A172 (cell line): ENCODE measurements at places on chromosomes 12 and 14. TPM values are rescaled to one million over a fixed set of nuclear protein-coding genes. Genes with fewer than 3 reads are reported as not detected.

The SPX gene
- total RNA-seq = 0.07 TPM in 1 of 2 replicates, not detected in the other

The ENDOU gene
- not detected in 2 replicates for total RNA-seq

The KERA gene
- not detected in 2 replicates for total RNA-seq

The FGF23 gene
- not detected in 2 replicates for total RNA-seq

The CMA1 gene
- not detected in 2 replicates for total RNA-seq

The KIF5A gene
- 0.36 and 0.67 TPM in 2 replicates for total RNA-seq

- no peak for DNase-seq
Observed at GRCh38 chr14:22194664-22195063, 394.4 kb downstream of the DAD1 start.

- DNase-seq = no peak
Observed at GRCh38 chr14:101082036-101082435, 178.5 kb upstream of the RTL1 start.

DNA sequence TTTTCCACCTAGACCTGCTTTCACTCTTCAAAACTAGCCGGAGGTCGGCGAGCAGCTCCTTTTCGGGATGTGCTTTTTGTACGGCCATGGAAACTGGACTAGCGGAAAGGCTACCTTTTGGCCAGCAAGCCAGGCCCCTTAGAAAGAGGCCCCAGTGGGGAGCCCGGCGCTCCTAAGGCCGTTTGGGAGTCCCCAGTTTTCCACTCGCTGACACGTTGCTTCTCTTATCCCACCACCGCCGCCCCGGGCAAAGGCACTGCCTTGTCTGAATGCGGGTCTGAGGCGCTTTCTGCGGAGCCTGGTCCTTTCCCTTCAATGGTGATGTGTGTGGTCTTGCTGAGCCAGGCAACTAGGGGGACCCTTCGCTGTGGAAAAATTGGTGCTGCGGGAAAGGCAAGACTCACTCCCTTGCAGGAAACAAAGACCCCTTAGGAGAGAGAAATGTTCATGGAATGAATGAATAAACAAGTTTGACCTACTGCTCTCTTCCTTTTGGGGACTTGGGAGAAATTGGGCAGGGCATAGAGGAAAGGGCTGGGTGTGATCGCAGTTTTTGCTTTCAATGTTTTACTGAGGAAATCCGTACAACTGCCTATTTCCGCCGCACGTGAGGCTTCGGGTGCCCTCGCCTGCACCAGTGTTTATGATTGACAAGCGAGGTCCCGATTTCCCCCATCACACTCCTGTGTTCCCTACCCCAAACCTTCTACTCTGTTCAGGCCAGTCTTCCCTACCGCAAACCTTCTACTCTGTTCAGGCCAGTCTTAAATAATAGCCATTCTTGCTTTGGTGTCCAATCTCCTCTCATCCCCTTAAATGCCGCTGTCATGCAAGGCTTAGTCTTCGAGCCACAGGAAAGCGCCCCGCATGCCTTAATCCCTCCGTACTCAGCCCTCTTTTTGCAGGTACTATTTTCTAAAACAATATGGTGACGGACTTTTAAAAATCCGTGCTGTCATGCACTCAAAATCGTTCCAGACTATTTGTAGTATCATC, 1.0 kb upstream of the SLC38A2 start:
- peak; percentile 30 for DNase-seq

- DNase-seq = no peak
Observed at GRCh38 chr14:61372842-61373555, 51.6 kb downstream of the PRKCH start.

DNA sequence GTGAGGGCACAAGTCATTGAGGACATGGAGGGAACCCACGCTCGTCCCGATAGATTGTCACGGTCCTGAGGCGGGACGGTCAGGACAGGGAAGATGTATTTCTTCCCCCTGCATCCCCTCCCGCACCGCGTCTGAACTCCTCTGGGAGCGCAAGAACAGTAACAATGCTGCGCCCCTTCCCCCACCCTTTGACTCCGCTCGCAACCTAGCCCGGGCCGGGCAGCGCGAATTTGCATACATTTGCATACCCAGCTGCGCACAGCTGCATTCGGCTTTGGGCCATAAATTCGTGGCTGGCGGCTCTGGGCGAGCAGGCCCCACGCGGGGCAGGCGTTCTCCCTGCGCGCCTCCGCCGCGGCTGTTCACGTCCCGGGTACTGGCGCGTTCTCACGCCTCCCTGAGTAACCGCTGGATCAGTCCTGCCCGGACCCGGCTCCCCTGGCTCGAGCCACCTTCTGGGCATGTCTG, 29.0 kb upstream of the SMUG1 start:
- no peak for DNase-seq

DNA sequence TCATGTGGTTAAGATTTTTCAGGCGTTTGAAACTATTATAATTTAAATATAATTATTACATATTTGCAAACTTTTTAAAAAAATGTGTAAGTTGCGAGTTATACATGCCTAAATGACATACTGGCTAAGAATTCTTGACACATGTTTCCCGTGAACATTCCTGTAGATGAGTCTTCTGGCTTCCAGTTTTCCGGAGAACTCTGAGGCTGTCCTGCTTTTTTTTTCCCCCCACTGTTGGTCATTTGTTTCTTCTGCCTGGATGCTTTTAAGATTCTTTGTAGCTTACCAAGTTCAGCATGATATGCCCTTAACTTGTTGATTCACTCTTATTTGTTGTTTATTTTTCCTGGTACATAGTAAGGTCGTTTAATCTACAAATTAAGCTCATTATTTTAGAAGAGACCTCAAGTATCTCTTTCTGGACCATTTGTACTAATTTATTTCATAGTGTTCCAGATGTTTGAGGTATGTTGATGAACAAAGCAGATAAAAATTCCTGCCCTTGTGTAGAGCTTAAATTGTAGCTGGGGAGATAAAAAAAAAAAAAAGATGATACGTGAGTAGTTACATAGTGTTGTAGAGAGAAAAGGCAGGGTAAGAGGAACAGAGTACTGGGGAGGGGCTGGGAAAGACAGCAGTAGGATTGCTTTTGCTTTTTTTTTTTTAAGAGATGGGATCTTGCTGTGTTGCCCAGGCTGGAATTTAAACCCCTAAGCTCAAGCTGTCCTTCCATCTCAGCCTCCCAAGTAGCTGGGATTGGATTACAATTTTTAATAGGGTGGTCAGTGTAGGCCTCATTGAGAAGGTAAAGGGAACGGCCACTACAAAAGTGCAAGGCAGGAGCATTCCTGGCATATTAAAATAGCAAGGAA, 32.8 kb downstream of the ARHGAP5 start:
- no peak for DNase-seq

DNA sequence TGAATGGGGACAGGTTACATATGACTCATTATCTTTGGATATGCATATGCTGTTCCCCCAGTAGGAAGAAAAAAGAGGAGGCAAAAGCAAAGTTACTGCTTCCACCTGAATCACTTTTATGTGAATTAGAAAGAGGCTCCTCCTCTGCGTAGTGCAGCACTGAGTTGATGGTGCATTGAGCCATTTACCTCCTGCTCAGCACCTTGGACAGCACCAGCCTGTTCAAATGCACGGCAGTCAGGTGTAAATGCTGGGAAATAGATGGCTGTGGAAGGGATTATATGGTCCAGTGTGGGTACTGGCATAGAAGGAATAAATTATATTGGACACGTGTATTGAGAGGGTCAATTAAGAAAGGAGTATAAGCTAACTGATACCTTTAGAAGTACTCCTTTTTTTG, 541.9 kb upstream of the SEL1L start:
- peak; percentile 8 for DNase-seq

DNA sequence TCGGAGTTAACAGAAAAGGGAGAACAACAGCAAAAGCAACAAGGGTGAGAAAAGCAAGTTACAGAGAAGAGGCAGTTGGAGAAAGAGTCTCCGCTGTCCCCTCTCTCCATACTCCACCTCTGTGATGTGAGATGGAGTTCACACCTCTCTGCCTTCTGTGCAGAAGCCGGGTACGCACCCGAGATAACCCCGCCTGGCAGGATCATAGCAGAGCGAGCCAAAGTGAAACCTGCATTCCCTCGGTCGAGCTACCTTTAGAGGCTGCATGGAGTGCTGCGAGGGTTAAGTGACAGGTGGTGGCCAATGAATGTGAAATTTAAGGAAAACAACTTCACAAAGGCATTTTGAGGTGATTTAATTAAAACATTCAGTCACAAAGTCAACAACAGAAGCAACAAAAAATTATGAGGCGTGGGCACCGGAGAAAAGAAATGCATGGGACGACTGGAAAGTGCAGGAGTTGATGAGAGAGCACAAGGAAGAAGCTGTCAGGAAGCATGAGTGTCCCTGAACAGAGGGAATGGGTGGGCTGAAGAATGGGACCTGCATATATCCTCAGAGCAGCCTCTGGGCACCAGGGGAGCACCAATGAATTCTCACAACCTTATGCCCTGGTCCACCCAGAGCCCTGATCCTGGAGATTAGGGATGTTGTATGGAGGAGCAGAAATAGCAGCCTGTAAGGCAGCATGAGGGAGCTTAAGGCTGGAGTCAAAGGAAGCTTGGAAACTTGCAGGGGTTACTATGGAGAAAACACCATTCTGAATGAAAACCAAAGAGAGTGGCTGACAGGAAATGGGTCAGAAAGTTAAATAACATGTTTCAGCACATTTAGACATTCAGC, 208.3 kb downstream of the EMP1 start:
- no peak for DNase-seq

DNA sequence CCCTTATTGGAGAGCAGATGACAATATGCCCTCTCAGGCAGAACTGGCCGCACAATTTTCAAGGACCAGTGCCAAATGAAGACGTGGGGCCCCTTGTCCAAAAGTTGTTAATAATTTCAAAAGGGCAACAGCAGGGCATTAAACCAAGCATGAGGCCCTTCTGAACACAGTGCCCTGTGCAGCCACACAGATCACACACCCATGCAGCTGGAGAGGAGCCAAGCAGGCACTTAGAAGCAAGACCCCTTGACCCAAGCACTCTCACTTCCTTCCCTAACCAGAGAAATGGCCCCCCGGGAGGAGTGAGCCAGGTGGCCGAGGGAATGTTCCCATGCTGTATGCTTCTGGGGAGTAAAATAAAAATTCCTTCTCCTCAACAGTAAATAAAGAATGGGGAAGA, 114.0 kb upstream of the TMPO start:
- no peak for DNase-seq

DNA sequence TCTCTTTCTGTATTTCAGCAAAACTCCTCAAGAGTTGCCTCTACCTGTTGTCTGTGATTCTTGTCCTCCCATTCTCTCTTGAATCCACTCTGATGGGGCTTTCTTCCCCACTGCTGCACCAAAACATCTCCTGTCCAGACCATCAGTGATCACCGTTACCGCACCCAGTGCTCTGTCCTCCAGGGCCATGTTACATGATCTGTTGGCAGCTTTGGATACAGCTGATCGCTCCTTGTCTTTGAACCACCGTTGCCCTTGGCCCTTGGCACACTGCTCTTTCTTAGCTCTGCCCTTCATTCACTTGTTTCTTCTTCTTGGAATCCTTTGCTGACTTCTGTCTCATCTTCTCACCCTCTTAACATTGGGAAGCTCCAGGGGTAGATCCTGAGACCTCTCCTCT, 333.7 kb upstream of the FKBP4 start:
- DNase-seq = no peak

DNA sequence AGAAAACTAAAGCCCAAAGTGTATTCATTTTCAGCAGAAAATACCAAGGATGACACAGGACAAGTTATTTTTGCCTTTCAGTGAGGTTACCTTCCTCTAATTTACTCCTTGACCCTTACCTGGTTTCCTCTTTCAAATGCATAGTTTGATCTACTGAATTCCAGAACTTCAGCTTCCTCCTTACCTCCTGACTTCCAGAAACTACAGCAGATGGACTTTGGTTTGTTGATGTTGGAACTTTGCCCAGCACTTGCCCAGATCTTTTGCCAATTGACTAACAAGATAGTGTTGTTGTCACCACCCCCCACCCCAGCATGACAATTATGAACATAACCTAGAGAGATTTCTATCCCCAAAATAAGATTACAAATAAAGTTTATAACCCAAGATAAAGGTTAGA, 63.2 kb downstream of the NAV3 start:
- DNase-seq = peak; percentile 25

DNA sequence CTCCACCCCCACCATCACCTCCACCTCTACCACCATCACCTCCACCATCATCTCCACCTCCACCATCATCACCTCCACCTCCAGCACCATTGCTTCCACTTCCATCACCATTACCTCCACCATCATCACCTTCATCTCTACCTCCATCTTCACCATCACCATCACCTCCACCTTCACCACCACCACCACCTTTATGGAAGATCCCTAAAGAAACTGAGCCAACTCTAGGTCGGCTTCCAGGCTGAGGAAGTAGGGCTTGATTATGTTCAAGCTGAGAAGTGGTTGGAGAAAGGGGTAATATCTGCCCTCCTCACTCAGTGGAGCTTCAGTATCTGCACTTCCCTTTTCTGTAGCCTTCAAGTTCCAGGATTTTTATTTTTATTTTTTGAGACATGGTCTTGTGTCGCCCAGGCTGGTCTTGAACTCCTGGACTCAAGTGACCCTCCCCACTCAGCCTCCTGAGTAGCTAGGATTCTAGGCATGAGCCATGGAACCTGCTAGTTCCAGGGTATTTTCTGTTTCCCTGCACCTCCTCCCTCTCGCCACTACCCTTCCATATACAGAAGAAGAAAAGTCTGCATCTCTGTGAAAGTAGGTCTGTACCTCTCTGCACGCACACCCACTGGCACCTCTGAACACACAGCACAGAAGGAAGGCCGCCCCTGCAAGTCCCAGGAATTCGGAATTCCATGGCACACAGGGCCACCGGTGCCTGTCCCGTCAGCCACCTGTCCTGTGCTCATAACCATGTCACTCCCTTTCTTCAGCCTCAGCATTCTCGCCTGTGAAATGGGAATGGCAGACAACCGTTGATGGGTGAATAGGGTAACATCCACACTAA, 5.9 kb downstream of the ZBTB42 start:
- no peak for DNase-seq

DNA sequence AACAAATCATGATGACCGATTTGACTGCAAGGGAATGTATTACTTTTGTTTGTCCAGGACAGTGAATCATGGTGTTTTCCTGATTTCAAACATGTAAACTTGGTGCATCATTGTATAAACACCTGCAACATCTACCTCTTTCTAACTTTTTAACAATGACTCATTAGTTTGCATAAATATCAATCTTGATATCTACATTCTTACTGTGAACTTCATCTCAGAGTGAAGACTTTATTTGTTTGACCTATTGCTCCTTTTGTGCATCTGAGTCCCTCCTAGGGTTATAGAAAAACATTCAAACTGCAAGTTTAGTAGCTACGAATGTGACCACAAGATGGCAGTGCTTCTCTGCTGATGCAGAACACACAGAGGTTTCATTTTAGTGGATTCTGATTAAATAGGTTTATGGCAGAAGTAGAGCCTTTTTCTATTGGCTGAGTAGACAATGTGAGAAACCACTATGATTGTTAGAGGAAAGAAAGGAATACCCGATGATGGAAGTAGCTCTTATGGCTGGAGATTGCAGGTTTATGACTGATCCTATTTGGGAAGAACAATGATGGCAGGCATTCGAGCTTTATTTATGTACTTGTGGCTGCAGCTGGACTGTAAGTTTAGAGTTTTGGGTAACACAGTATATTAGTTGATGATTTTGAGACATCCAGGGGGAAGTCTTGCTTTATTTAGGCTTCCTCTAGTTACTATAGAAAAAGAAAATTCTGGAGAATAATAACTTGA, 244.2 kb upstream of the OR4E1 start:
- peak; percentile 23 for DNase-seq
